ENCODE measurements at places on chromosomes 1 and 21.

GRCh38 chr1:25754470-25755181, 45.4 kb upstream of the SELENON start:
- DNase-seq = peak; percentile 61

- DNase-seq = peak; percentile 75
These were observed 8.6 kb downstream of the MORN1 start for GRCh38 chr1:2382621-2383361.

GRCh38 chr1:23742670-23743286, 493 bp upstream of the ELOA start:
- peak; percentile 50 for DNase-seq

- no peak for DNase-seq
These were observed 43.5 kb downstream of the TRIM33 start for GRCh38 chr1:114467491-114467890.

- DNase-seq = no peak
These were observed 991.1 kb downstream of the KCNT2 start for GRCh38 chr1:195617106-195617505.

GRCh38 chr21:33543505-33544129, 779 bp downstream of the SON start:
- DNase-seq = peak; percentile 92

- peak; percentile 55 for DNase-seq
These were observed 58.0 kb downstream of the NKAIN1 start for GRCh38 chr1:31181515-31182343.

DNA sequence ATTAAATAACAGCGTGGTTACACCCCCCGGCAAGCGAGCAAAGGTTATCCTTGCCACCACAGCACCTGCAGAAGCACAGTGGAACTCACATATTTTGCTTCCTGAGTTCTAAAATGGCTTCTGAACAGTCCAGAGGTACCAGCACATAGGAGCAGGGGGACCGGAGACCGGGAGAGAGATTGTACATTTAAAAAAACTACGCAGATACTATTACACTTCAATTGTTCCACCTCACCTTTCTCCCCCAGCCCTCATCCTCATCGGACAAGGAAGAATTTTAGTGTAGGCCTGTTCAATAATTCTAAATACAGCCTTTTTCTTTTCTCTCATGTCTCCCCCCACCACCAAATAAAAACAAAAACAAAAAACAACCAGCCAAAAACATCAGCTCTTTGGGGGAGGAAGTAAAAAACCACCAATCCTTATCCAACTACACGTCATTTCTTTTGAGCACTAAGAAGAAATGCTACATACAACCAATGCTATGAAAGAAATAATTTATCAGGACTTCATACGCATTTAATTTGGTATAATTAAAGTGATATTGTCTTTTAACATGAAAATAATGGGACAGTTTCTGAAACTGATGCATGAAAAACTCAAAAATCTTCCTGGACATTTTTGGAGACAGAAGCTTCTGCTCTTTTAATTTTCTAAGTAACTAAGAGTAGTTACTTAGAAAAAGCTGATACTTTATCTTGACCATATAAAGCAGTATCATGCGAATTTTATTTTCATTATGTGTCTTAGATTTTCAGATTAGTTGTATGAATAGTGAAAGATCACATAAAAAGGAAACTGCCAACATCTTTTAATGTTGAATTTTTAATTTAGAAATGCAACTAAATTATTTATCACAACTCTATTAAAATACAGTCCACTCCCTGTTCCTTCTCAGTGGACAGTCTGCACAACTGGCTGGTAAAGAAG, 9.1 kb downstream of the CDKN2C start:
- DNase-seq = no peak

GRCh38 chr1:225846331-225847310, 35.6 kb downstream of the TMEM63A start:
- DNase-seq = peak; percentile 59

DNA sequence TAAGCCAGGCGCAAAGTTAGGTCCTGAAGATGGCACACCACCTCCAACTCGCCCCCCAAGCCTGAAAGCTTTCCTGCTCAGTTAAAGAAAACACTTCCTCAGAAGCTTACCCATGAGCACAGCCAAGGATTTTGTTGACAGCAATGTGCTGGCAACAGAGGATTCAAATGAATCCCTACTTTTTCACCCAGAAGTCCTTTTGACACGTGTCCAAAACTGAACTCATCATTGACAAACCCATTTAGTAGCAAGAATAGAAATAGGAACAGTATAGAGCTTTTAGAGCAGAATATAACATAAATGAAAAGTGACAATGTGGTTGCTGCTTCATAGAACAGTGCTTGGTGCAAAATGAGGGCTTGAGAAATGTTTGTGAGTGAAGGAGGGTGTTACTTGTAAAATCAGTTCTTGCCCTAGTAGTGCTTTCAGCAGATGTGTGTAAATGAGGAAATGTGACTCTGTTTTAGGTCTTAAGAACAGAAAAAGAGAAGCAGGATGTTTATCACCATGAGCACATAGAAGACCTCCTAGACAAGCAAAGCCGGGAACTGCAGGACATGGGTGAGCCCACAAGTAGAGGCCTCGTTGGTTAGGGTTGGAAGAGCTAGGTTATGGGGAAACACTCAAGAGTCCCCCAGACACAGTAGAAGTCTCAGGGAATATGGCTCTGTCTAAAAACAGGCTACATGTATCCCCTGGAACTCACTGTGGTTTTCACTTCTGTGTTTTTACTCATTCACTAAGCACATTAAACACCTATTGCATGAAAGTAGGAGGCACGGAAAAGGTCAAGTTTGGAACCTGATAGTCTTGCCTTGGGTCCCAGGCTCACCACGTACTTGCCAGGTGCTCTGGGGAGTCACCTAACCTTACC, 48.6 kb upstream of the TMEM125 start:
- no peak for DNase-seq

GRCh38 chr1:223245983-223246382, 102.9 kb upstream of the TLR5 start:
- DNase-seq = no peak

DNA sequence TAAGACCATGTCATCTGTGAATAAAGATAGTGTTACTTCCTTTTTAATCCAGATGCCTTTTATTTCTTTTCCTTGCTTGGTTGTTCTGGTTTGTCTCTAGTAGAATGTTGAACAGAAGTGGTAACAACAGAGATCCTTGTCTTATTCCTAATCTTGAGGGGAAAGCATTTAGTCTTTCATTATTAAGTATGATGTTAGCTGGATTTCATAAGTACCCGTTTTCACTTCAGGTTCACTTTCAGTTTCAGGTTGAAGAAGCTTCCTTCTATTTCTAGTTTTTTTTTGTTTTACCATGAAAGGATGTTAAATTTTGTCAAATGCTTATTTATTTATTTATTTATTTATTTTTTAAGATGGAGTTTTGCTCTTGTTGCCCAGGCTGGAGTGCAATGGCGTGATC, 22.3 kb upstream of the AGPAT3 start:
- DNase-seq = no peak

Measured in left lung (tissue), 14 donors.